ENCODE measurements at places on chromosomes 12 and 14.

GRCh38 chr14:98808494-98809407, 463.2 kb downstream of the BCL11B start:
- DNase-seq, result no peak

- DNase-seq, result no peak
These were observed 42.9 kb downstream of the WDR89 start for GRCh38 chr14:63598807-63599206.

GRCh38 chr12:10289005-10289754, 18.5 kb upstream of the KLRD1 start:
- DNase-seq, result no peak

GRCh38 chr12:53481939-53482586, 17.2 kb downstream of the MAP3K12 start:
- no peak for DNase-seq

DNA sequence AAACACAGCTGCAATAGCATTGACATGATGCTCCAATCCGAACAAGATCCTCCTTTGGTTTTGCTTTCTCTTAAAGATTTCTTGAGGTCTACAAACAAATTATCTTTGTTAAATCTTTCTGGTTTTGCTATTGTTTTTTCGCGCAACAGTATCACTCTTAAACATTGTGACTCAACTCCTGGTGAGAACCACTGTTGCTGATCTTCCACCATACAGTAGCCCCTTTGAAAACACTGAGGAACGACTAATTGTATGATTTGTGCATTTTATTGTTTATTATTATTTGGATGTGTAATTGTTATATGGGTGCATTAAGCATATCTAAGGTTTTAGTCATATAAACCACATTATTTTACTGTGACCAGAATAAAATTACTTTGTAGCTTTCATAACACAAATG, 282.8 kb downstream of the EGLN3 start:
- DNase-seq, result no peak

GRCh38 chr12:107368586-107368985, 275.2 kb upstream of the CRY1 start:
- DNase-seq, result no peak

- peak; percentile 29 for DNase-seq
These were observed 143.0 kb upstream of the DDHD1 start for GRCh38 chr14:53295985-53296582.

- no peak for DNase-seq
These were observed 77.4 kb downstream of the KIF21A start for GRCh38 chr12:39365364-39366001.

DNA sequence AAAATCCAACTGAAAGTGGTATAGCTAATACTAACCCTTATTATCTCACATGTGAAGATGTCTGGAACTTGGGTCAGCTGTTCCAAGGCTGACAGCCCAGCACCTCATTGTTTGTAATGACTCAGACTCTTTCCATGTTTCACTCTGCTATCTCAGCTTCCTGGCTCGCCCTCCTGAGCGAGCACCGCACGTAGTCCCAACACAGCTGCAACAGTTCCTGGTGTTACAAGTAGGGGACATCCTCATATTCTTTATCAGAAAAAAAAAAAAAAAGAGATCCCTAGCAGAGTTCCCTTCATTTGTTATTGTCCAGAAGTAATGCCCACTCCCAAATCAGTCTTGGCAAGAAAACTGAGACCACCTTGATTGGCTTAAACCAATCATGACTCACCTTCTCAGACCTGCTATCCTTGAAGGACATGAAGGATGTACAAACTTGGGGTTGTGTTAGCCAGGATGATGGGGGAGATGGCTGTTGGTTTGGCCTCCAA, 92.5 kb downstream of the ADCK1 start:
- DNase-seq, result no peak

DNA sequence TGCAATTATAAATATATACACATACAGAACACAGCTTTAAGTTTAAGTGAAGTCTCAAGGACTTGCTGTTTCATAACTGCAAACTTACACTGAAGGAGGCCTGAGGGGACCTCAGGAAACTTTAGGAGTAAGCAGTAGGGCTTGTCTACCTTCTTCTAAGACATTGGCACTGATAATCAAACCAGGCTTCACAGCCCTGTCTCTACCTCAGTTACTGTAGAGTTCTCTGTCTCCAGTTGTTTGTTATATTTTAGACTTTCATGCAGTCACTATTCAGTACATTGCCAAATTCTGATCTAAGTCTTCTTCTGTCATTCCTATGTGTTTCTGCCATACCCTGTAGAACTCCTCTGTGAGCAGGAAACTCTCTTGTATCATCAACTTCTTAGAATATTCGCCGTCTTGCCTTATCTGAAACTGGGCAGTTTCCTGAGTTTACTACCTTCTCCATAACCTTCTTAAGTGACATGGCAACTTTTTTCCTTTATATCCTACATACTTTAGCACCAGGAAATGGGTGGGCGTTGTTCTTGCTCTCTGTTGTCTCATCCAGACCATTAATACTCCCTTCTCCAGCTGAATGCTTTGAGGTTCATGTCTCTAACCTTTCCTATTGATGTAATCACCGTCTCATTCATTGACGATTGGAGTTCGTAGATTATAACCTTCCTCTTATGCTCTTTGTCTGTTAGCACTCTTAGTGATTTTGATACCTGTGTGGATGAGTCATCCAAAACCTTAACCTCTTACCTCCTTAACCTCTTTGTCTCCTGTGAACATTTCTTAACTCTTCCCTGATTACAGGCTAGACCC, 11.4 kb downstream of the APAF1 start:
- DNase-seq, result no peak

GRCh38 chr12:54416687-54417603, 2.1 kb downstream of the ITGA5 start:
- DNase-seq, result no peak

GRCh38 chr12:107845226-107845979, 70.9 kb downstream of the ASCL4 start:
- DNase-seq, result no peak

GRCh38 chr12:18706798-18707197, 31.0 kb downstream of the PLCZ1 start:
- DNase-seq, result no peak

- DNase-seq, result no peak
These were observed 2.7 kb upstream of the KLC1 start for GRCh38 chr14:103626146-103626850.

- no peak for DNase-seq
These were observed 148.3 kb downstream of the KCNH5 start for GRCh38 chr14:62896932-62897456.

- DNase-seq, result no peak
These were observed 690.9 kb upstream of the FBXO33 start for GRCh38 chr14:40122968-40123648.

GRCh38 chr12:77060136-77060882, 5.1 kb downstream of the E2F7 start:
- DNase-seq, result no peak

DNA sequence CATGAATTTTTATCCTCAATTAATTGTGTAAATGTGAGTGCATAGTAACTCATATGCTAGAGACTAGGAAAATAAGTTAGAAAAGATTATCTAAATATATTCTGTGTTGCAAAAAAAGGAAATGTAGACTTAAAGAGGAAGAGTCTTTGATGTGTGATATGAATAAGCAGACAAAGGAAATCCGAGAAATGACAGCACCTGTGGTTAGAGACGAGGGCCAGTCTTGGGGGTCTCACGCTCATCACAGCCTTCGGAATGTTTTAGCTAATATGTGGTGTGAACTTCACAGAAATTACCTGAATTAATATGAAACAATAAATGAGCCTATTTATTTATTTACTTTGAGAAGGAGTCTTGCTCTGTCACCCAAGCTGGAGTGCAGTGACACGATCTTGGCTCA, 11.6 kb downstream of the ATP6V0A2 start:
- no peak for DNase-seq

DNA sequence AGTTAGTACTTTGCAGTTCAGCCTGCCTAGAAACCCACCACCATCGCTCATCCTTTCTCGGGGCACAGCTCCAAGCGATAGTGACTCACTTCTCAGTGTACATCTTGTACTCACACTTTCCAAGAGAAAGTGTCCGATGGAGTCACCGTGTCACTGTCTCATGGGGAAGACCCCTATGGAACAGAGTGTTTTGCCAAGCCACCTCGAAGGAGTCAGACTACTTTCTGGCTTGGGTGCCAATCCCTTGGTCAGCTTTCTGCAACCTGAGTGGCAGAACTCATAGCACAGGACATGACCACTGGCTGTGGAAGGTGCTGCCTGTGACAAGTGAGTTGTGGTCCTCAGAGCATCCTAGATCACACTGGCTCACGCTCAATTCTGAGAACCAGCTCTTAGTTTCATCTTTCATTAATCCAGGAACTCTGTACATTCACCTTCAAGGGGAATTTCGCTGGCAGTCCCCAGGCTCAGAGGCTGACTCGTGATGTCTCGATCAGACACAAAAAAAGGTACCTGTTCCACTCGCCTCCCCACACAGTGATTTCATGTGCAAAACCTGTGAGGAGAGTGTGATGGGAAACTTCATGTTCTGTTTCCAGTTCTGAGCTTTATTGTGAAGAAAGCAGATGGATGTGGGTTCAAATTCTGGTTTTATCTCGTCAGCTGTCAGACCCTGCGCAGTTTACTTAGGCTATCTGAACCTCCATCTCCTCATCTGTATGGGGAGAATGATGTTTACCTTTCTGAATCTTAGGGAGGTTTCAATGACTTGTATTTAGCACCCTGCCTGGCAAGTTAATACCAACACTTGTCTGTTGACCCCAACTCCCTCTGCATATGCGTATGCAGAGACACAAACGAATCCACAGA, 127.3 kb upstream of the CCND2 start:
- DNase-seq, result no peak

GRCh38 chr14:58106446-58106845, 45.6 kb downstream of the ARMH4 start:
- no peak for DNase-seq

DNA sequence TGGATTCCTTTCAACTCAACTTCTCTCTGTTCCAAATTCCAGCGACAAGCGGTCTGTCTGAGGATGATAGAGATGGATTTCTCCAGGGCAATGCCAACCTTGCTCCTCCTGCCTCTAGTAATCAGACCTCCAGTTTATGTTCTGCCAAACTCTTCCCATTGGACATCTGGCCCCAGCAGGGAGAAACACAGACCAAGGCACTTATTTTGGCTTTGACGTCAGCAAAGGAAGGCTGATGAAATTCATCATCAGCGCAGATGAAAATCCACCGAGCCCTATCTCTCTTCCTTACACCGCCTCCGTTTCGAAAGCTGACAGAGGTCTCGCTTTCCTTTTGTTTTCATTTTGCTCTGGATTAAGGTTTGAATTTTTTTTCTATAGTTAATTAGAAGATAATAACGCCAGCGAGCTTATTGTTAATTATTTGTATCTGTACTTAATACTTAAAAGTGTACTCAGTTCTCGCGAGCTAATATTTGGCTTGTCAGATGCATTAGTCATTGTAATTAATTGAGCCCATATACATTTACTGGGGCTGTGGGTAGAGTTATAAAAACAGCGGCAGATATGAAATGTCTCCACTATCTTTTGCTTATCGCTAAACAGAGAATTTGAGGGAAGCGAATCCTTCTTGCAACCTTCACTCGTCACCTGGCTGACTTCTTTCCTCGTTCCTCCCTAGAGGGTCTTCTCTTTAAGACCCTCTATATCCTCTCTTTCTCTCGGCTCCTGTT, 35.9 kb upstream of the MED13L start:
- DNase-seq, result no peak

DNA sequence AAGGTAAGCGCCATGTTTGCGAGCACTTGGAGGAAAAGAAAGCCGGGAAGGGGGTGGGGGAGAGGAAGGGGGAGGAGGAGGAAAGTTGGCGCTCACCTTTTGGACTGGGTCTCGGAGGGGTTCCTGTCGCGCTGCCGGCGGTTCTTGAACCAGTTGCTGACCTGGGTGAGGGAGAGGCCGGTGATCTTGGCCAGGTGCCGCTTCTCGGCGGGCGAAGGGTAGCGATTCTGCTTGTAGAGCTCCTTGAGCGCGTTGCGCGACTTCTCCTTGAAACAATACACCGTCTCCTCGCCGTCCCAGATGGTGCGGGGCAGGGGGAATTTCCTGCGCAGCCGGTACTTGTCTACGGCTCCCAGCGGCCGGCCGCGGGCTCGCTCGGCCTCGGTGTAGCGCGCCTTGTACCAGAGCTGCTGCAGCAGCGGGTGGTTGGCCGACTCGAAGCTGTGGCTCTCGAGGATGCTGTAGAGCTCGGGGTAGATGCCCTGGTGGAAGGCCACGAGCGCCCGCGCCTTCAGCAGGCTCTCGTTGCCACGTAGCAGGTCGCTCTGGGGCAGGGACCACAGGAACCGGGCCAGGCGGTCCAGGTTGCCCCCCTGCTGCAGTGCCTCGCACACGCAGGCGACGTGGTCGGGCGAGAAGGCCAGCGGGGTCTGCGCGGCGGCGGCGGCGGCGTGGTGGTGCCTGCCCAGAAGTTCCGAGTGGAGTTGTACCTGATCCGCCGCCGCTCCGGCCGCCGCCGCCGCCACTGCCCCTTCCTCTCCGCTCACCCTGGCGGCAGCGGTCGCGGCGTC, 840 bp downstream of the SIX4 start:
- DNase-seq, result peak; percentile 23

DNA sequence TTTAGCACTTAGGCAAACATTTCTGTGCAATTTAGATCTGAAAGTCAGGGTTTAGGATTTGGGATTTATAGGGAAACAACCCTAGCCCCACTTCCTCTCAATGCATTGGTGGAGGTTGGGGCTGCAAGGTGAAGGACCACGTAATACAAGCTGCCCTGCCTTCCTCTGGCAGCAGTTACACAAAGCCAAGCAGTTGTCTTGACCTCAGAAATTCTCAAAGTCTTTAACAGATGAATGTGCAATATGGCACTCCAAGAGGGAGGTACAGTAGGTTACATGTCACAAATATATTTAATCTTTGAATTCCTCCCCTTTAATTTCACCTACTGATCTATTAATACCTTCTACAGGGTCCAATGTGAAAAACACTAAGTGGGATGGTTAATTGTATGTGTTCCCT, 23.9 kb downstream of the IFNG-AS1 start:
- no peak for DNase-seq

GRCh38 chr14:68018598-68018997, 199.0 kb downstream of the RAD51B start:
- DNase-seq, result no peak

DNA sequence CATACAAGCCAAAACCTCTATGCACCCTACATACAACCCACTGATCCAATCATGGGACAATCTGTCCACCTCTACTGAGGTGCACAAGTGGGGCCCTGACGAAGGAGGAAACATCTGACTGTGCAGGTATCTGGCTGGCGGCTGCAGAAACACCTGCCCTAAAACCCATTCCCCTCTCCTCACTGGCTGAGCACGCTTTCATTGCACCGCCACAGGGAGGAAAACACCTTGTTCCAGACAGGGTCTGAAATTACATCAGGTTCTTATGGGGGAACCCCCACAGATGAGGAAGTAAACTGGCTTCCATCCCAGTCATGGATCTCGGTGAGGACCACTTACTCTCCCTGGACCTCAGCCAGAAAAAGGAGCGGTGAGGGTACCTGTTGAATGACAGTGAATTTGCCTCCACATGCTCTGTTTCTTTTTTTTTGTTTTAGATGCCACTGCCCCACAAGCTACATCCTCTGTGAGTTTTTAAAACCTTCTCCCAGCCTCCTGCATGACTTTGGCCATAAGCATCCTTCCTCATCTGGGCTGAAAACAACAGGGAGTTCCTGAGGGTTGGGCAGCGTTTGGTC, 23.8 kb upstream of the DGLUCY start:
- peak; percentile 69 for DNase-seq

GRCh38 chr12:21553329-21553675, 27.2 kb downstream of the SPX start:
- DNase-seq, result no peak

All from NCI-H1105 (cell line).